ENCODE measurements at places on chromosomes 6 and 20.

- DNase-seq: no peak
Observed at GRCh38 chr6:148758492-148758891, 11.7 kb downstream of the UST start.

DNA sequence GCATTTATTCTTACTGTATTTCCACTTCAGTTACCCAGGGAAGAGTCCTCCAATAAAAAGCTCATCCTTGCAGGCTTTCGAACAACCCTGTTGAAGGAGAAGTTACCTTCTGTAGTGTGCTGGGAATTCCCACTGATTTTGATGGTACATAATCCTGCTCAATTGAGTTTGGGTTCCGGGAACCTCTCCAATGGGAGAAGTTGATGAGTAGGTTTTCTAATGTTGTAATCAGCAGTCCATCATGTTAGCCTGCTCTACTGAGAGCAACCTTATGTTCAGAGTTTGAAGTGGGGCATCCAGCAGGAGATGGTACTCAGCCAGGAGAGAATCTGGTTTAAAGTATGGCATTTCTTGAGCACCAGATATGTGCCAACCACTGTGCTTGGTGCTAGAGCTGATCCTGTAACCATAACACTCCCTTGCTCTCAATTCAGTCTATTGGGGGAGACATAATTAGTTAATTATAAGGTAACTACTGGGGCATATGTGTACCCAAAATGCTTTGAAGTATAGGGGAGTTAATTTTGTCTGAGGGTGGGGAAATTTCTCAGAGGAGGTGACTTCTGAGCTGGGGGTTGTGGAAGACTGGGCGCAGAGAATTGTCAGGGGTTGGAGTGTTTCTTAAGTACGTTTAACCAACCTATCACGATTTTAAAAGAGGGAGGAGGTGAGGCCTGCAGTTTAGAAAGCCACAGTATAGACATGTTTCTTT, 2.1 kb downstream of the TOP1 start:
- no peak for DNase-seq

DNA sequence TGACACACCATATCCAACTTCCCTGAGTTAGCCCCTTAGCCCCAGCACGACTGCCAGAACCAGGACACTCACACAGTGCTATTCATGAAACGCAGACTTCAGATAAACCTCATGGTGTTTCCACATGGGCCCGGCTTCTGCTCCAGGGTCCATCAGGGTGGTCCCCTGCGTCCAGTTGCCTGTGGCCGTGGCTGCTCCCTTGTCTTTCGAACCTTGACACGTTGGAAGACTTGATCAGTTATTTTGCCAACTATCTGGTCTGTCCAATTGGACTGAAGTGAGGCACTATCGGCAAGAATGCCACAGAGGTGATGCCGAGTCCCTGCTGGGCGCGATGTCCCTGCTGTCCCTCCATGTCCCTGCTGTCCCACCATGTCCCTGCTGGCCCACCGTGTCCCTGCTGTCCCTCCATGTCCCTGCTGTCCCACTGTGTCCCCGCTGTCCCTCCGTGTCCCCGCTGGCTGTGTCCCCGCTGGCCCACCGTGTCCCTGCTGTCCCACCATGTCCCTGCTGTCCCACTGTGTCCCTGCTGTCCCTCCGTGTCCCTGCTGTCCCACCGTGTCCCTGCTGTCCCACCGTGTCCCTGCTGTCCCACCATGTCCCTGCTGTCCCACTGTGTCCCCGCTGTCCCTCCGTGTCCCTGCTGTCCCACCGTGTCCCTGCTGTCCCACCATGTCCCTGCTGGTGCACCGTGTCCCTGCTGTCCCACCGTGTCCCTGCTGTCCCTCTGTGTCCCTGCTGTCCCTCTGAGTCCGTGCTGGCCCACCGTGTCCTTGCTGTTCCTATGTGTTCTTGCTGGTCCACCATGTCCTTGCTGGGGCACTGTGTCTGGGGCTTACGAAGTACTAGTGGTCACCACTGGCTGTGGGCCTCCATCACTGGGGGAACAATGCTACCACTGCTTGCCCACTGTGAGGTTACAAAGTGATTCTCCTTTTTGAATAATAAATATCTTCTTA, 251.4 kb downstream of the DLL1 start:
- DNase-seq: no peak

GRCh38 chr20:50632236-50632635, 59.1 kb downstream of the RIPOR3 start:
- no peak for DNase-seq

DNA sequence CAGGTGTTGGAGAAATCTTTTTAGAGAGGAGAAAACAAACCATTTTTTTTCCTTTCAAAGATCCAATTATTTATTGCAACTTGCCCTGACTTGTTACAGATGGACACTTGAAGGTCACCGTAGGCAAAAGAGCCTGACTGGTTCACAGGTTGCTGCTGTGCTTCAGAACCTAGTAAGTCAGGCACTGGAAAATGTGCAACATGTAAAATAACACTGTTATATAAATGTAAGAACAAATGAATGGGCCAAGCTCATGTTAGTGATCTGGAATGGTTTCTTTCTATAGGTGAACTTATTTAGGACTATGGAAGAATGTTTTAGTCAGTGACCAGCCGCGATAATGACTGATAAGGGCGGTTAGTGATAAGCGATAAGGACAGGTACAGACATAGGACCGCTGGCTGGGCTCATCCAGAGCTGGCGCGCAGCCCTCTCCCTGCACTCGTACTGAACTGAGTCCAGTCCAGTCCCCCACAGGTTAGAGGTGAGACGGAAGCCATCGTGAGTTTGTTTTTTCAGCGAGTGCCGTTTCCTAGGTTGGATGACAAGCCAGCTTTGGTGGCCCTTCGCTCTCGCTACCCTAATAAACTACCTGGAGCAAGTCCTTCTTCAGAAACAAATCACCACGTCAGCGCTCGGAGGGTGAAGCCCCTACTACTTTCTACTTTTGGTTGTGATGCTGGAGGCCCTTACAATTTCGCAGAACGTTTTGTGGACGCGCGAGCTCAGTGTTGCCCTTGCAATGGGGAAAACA, 94.4 kb upstream of the PRDM1 start:
- DNase-seq: peak; percentile 14

- no peak for DNase-seq
Observed at GRCh38 chr20:21981179-21981578, 275.7 kb downstream of the PAX1 start.

DNA sequence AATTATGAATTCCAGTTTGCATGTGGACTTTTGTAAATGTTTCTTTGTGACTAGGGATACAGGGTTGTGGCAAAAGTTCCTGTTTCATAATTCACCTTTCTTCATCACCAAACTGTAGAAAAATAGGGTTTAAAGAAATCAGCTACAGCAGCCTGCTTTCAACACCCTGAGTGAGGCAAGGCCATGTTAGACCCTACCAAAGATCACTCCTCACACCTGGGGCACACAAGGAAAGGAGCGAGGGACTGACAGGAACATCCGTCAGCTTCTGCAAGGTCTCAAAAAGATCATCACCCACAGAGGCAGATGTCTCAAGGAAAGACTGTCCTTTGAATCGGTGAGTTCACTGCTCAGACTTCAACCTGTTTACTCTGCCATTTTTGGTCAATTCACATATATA, 10.5 kb upstream of the STX11 start:
- DNase-seq: no peak

DNA sequence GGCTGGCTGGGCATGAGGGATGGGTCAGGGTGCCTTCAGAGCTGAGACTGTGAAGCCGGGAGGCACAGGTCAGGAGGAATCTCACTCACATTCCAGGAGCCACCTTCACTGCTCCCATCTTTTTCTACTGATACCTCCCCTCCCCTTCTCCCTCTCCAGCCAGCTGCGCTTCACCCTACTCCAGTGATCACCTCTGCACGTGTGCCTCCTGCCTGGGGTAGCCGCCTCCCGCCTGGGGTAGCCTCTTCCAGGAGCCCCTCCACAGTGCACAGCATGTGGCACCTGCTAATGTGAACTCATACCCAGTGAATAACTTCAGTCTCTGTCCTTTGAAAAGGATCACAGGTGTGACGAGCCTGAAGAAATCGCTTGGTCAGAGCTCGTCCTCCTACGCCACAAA, 232.6 kb downstream of the TMEM242 start:
- no peak for DNase-seq

- DNase-seq: no peak
Observed at GRCh38 chr6:163080228-163080627, 334.3 kb upstream of the QKI start.

DNA sequence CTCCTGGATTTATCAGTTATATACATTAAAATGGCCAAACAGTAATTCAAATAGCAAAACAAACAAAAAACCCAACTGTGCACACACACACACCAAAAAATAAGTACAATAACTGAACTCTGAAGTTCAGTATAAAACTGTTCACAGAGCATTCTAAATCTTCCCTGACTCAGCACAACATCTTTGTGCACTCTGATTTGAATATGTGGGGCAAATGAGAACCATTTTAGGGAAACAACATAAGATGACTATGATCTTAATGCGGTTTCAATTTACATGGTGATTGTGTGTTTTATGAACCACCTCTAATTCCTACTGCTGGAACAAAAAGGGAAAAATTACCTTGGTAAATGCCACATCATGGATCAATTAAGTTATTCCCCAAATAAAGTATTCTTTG, 41.7 kb downstream of the PLAGL1 start:
- no peak for DNase-seq

GRCh38 chr6:92281571-92282076, 1137.7 kb downstream of the EPHA7 start:
- no peak for DNase-seq

DNA sequence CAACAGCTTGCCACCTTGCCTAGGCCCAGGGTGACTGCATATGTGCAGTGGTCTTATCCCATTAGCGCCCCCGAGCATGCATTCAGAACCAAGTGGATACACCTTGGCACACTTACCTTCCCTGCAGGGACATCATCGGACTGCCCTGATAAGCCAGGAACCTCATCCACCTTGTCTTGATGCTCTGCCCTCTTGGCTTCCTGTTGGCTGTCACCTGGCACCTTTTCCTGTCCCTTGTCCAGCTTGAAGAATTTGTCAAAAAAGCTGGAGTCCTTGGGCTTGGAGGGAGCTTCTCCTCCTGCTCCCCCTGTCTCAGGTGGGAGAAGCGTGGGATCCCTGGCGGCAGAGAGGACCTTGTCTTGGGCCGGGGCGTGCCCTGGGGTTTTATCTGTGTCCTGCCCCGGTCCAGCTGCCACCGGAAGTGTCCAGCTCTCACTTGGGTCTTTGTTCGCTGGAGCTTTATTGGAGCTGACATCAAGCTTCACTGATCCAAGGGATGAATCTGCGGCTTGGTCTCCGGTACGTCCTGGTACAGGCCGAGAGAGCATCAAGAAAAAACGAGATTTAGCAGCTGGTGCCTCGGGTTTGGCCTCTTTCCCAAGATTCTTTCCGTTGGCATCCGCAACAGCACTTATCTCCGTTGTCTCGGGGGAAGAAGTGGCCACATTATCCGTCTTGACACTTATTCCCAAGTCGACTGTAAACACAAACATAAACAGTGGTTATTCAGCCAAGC, 42.0 kb downstream of the BCAS1 start:
- no peak for DNase-seq

DNA sequence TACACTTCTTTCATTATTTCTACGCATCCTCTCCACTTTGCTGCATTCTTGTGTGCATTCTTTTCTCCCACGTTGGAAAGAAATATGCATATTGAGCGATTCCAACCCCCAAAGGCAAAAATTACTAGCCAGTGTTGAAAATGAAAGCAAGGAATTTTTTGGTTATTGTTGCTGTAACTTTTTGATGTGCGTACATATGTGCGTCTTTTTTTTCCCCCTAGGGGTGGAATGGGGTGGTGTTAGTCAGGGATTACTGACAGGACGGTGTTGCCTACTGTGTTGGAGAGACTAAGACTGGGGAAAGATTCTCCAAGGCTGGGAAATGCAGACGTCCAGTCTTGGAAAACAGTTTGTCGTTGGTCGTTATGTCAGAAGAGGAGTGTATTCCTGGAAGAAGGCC, 44.2 kb upstream of the ESR1 start:
- no peak for DNase-seq

DNA sequence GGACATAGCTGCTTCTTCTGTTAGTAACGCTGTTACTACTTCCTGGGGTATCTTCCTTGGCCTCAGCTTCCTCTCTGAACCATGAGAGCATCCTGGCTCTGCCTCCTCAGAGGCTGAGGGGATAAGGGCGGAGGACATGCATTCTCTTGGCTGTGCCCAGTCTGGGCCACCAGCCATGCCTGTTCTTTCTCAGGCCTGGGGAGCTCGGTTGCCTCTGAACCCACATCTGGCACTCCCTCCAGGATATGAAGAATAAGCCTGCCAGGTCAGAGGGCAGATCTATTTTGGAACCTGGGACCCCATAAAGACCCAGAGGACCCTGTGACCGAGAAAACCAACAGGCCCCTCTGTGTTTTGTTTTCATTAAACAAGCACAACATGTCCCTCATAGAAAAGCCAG, 6.6 kb upstream of the ANGPT4 start:
- no peak for DNase-seq

- no peak for DNase-seq
Observed at GRCh38 chr6:87384038-87384437, 23.7 kb upstream of the CFAP206 start.

DNA sequence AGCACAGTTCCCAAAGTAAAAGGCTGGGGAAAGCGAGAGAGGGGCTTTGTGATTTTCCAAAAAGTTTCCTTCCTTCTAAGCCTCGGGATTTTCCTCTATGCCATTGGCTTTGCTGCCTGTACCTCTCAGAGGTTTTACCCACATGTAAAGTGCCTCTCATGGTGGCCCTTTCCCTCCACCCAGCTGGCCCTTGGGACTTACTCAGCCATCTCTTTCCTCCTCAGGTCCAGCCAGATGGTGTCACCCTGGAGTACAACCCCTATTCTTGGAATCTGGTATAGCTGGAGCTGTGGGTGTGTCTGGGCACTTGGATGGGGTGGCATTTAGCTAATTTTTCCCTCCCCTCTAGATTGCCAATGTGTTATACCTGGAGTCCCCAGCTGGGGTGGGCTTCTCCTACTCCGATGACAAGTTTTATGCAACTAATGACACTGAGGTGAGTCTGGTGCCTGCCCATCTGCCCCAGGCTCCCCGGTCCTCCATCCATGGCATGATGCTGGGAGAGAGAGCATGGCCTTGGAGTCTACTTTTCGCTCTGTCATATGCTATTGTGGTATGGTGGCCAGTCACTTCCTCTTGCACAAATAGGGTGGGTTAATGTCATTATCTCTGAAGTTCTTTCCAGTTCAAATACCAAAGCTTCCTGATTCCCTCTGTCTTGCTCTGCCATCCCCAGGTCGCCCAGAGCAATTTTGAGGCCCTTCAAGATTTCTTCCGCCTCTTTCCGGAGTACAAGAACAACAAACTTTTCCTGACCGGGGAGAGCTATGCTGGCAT, 1.1 kb downstream of the CTSA start:
- DNase-seq: no peak
